ENCODE measurements at places on chromosomes 1 and 21.

DNA sequence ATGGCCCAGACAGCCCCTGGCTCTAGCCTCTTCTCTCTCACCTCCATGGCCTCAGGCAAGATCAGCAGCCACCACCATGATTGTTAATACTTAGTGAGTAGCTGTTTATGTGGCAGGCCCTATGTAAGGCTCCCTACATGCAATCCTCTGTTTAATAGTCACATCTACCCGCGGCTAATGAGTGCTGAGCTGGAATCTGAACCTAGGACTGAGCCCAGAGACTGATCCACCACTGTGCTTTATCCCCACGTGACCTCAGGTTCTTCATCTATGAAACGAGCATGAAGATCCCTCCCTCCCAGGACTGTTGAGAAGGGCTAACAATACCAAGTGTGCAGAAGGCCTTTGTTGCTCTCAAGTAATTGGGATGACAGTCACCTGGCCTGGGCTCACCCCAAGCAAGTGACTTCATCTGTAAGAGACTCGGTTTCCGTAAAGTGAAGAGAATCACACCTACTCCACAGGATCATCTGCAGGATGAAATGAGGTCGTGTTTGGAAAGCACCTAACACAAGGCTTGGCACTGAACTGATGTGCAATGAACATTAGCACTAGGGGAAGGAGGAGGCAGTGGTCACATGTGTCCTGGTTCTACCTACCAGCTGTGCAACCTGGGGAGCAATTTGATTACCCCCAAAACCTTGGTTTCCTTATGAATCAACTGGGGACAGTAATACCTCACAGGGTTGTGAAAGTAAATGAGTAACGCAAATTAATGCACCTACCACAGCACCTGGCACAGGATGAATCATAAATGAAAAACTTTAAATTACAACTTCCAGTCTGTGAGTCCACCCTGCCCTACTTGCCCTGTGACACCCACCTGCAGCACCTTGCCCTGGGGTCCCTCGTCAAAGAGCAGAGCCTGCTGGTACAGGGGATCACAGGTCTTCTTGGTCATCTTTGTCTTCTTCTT, 37.2 kb downstream of the RIMS3 start:
- no peak for DNase-seq

DNA sequence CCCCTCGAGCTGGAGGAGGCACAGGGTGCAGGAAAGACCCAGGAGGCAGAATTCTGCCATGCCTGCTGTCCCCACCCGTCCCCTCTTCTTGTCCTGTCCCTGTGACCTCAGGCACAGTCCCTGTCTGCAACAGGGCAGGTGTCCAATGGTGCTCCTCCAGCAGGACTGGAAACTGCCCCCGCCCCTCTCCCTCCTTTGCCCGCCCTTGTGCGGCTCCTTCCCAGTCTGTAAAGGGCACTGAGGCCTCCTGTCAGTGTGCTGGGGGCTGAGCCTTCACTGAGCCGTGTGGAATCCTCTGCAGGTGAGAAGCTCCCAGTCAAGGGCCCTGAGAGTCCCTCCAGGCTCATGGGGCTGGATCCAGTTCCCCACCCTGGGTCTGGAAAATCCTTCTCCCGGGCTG, 28.9 kb downstream of the PRDM16 start:
- no peak for DNase-seq

DNA sequence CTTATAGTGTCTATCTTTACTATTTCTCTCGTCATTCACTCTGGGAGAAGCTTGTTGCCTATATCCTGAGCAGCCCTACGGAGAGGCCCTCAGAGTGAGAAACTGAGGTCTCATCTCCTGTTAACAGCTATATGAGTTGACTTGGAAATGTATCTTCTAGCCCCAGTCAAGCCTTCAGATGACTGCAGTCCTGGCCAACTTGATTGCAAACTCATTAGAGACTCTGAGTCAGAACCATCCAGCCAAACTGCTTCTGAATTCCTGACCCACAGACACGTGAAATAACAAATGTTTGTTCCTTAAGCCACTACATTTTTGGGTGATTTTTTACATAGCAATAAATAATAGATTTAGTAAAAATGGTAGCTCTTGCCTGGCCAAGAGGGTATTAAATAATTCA, 3.9 kb upstream of the ZBED6 start:
- DNase-seq: peak; percentile 39

DNA sequence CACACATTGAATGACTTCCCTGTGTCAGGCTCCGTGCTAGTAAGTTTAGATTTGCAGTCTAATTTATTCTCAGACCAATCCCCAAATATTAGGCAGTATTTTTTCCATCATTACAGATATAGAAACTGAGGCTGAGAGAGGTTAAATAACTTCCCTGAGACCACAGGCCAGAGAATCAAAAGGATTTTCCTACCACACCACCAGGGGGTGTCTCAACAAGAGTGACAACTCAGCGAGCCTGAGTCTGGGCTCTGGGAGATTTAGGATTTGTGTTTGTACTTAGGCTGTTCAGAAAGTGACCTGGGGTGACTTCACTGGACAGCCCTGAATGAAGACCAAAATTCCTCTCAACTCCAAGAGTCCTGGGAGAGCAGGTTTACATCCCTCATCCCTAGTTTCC, 13.3 kb upstream of the LCE5A start:
- peak; percentile 26 for DNase-seq

DNA sequence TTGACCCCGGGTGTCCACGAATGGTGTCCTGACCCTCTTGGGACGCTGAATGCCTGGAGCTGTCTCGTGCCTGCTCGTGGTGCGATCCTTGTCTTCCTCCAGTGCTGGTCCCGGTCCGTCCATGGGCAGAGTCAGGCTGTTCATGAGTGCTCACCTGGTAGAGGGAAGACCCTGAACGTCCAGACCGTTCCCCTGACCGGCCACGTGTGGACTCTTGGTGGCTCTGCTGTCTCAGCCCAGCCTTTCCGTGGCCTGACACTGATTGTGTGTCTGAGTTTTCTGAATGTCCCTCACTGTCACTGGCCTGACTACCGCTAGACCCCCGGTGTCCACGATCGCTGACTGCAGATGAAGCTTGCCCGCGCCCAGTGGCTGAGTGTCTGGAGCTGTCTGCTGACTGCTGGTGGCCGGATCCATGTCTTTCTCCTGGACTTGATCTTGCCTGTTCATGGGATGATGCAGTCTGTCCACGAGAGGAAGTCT, 11.7 kb downstream of the FLG start:
- DNase-seq: no peak

DNA sequence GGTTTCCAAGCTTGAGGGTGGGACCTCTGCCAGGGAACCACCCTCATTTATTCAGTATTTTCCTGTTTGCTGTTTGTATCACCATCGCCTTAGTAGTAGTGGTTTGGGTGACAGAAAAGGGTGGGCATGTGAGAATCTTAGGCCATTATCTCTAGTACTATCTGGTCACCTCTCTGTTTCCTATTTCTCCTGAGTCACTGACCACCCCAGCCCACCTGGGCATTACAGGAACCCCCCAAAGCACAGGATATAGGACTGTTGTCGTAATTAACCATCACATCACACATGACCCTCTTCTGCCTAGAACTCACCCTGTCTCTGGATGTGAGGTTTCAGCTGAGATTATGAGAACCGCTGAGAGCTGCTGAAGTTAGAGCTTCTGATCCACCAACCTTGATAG, 60.4 kb downstream of the IL23R start:
- no peak for DNase-seq

GRCh38 chr1:42737257-42737656, 2.8 kb downstream of the CLDN19 start:
- DNase-seq: no peak

DNA sequence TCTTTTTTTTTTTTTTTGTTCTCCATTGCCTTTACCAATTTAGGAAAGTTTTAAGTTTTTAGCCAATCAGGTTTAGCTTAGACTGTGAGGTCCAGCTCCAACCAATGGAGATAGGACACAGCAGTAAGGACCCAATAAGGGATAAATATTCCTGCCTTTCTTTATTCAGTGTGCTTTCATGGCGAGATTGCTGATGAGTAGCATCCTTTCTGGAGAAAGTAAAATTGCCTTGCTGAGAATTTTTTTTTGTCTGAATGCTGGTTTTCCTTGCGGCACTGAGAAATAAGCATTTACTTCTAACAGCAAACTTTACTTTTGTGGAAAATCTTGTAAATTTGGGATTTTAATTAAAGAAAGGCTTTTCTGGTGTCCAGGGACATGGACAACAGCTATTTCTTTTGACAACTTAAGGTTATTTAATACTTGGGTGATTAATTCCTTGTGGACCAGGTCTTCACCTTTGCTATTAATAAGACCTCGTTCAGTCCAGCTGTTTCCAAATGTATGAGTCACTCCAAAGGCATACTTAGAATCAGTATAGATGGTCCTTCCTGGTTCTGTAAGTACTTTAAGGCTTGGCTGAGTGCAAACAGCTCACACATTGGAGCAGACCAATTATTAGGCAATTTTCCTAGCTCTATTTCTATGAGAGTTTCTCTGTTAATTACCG, 54.1 kb downstream of the SERINC2 start:
- no peak for DNase-seq

- DNase-seq: peak; percentile 92
Measured at GRCh38 chr1:43582162-43582566, 51.5 kb downstream of the PTPRF start.

DNA sequence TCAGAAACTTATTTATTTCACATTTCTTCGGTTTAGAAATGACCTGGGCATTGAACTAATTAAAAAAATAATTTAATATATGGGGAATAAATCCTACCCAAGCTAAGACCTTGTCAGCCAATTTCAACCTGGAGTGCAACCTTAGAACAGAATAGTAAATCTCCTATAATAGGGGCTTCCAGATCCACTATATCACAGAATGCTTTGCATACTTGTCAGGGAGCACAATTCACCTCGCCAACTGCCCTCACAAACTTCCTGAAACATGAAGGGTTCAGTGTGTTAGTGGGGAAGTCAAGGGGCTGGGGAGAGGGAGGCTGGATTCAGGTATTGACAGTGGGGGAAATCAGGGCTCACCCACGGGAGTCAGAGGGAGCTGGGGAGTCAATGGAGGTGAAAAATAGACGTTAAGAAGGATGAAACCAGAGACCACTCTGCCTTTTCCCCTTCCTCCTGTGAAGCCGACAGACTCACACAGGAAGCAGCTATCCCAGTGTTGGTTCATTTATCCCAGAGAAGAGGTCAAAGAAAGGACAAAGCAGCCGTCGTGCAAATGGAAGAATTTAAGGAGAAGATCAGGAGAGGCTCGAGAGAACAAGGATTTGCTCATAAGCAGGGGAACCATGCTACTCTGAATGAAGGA, 453.3 kb downstream of the NUF2 start:
- DNase-seq: peak; percentile 2

DNA sequence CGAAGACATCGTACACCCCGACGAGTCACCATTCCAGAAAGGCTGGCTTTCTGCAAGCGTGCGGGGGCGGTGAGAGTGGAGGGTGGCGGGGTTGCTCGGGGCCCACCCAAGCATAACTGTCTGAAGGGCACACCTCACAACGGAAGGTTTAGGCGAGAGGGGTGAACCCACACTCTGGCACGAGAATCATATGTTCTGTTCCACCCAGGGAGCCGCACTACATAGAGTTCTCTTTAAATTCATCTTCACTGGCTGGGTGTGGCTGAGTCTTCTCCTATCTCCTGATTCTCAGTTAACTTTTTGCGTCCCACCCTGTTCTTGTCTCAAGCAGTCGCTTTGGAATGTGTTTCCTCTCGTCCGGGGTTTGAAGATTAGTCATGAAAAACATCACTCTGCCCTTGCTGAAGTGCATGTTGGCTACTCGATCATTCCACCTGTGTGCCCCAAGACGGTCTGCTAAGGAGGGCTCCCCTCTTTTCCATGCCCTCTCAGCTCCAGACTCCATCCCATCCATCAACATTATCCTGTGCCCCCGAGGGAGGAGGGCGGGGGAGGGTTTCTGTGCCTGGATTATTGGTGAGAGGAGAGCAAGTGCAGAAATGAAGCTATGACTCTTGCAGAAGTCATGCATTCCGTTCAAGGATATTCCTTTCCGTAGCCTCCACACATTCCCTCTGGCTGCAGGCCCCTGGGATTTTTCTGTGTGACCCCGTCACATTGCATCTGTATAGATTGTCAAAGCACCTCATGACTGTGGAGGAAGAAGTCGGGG, 53.5 kb upstream of the CD34 start:
- DNase-seq: peak; percentile 64

DNA sequence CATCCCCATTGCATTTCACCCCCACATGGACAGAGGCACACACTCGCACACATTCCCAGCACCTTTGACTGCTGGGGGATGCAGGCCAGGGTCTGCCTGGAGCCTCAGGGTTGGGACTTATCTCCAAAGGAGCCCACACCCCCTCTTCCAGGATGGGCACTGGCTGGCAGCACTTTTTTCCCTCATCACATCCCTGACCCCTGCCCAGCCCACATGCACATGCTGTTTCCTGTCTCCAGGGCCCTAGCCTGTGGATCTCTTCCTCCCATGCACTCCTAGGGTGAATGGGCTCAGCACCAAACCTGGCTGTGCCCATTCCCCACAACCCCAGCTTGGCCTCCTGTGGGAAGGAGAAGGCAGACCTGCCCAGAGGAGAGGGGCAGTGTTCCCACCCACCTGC, 59.3 kb downstream of the STUM start:
- DNase-seq: no peak

GRCh38 chr21:45982092-45982757, 655 bp downstream of the COL6A1 start:
- peak; percentile 36 for DNase-seq

DNA sequence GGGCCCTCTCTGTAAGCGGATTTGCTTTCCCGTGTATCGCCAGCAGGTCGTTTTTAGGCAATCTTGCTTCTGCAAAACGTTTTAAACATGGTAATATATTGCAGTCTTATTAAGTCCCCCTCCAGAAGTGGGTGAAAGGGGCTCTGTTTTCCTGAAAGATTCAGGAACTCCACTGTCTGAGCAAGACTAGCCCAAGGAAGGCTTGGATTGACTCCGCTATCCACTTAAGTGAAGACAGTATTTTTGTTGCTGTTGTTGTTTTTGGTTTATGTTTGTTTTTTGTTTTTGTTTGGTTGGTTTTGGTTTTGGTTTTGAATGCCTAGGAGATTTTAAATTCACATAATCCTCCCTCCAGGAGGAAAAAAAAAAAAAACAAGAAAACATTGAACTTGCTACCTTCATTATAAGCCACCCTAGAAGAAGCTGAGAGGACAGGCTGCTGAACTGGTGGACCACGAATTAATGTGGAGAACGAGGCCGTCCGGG, 29.1 kb upstream of the NFIA start:
- DNase-seq: no peak

GRCh38 chr1:232834066-232834465, 28.9 kb downstream of the MAP10 start:
- no peak for DNase-seq

DNA sequence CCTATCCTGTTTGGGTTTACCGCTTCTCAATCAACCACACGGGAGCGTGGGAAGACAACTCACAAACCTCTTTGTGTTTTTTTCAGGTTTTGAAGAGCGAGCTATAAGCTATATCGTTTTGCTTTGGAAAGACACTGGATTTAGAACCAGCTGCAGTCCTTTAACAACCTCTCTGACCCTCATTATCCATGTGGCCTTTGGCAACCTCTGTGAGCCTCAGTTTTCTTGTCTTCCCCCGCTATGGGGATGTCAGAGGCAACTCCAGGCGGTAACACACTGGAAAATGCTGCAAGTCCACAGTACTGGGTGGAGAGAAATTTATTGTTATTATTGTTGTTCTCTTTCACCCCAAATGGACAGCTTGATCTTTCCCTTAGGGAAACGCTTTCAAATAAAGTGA, 100.0 kb downstream of the ETS2 start:
- no peak for DNase-seq

- no peak for DNase-seq
Measured at GRCh38 chr1:48462716-48463302, 9.2 kb downstream of the SPATA6 start.

All from EH (cell line).